ENCODE measurements at places on chromosomes 16 and 17.

DNA sequence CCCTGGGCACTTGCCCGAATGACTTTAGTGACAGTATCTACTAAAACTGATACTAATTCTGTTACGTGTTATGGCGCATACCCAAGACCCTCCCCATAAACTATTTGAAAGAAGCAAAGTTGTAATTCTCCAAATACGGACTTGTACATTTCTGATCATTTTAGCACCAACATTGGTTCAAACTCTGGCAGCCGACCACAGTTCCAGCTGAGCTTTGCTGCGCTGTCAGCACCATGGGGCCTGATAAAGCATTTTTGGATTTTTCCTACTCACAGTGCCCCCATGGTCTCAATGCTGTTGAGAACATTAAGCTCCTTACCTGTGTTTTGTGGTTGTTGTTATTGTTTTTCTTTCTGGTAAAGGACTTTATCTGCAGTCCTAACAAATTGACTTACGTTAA, 460.7 kb downstream of the MAF start:
- no peak for DNase-seq

- peak; percentile 67 for DNase-seq
Observed at GRCh38 chr16:74991593-74992403, 6.9 kb upstream of the WDR59 start.

DNA sequence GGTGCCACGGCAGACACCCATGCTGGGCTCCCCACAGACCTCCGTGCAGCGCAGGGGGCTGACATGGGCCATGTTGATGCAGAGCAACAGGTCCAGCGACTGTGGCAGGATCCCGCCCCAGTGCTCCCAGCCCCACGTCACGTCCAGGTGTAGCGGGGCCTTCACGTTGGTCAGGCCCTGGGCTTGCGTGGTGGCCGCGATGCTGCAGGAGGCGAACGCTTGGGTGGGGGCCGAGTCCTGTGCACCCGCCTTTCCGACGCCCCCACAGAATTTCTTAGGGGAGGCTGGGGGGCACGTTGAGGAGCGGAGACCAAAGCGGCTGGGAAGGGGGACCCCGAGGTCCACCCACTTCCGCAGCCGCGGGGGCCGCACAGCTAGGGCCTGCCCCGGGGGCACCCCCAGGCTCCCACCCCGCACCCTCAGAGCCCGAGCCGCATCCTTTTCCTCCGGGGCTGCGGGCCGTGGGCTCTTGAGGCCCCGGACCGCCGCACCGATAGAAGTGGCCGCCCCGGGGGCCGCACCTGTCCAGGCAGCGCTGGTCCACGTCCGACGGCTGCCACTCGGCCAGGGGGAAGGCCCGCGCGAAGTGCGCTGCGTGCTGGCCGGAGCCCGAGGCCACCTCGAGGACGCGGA, 416 bp downstream of the METTL26 start:
- DNase-seq = peak; percentile 41

GRCh38 chr16:22093331-22093730, 990 bp downstream of the VWA3A start:
- no peak for DNase-seq

DNA sequence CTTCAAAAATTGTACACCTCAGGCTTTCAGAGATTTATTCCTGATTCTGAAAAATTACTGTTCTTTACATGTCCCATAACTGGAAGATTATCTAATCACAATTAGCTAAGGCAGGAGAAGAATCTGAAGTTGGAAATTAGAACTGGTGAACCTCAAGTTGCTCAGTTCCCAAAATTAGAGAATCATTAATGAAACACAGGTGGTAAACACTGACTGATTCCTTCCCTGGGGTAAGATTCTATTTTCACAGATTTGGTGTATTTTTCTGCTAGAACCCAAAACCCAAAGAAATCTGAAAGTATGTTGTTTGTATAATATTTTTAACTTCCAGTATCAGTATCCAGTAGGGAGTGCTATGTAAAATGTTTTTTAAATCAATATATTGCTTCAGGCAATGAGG, 25.7 kb downstream of the PHKB start:
- no peak for DNase-seq

DNA sequence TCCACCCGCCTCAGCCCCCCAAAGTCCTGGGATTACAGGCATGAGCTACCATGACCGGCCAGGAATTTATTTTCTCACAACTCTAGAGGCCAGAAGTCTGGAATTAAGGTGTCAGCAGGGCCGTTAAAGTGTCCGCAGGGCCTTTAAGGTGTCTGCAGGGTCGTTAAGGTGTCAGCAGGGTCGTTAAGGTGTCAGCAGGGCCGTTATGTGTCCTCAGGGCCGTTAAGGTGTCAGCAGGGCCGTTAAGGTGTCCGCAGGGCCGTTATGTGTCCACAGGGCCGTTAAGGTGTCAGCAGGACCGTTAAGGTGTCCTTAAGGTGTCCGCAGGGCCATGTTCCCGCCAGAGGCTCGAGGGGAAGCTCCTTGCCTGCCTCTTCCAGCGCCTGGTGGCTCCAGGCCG, 125.2 kb downstream of the RAP1GAP2 start:
- DNase-seq = no peak

DNA sequence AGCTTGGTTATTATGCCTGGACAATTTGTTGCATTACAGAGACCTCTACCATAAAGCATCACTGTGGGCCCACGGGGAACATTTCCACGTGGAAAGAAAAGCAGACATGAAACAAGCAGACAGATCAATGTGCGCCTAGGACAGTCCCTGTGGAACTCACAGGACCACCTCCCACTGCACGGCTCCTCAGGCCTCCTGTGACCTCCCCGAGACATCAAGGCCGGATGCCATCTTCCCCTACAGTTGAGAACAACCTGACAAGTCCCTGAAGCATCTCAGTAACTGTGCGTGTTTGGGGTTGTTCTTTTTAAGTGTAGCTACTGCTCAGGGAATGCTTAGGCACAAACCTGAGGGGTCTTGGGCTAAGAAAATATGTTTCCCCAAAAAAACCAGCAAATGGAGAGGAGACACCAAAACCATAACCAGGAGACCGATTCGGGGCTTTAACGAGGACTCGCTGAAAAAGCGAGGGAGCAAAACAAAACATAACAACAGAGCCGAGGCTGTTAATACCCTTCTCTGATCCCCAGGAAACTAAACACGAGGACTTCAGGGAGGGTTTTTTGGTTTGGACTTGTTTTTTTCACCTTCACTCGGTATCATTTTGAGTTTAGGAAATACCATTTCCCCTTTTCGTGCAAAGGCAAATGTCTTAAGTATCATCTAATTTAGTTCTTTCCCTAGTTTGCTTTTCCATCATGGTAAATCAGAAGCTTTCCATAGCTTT, 87.1 kb downstream of the CYTH1 start:
- DNase-seq = no peak

GRCh38 chr16:13231365-13231764, 330.0 kb downstream of the SHISA9 start:
- no peak for DNase-seq

DNA sequence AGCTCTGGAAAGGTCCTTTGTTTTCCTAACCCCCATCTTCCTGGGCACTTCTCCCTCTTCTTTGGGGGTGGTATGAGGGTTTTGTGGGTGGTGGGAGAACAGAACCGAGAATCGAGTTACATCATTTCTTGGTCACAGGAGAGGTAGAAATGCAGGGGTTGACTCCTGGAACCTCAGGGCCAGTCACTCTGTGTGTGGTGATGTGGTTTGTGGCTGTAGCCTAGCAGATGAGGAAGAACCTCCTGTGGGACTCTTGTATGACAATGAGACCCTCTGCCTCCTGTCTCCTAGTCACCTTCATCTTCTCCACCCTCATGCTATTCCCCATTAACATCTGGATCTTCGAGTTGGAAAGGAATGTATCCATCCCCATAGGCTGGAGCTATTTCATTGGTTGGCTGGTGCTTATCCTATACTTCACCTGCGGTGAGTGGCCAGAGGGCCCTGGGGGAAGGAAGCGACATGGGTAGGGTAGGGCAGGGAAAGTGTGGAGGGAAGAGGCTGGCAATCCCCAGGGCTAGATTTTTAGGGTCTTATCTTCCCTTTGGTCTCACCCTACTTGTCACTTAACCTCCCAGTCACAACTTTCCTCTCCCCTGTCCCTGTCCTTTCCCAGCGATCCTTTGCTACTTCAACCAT, 5.5 kb downstream of the ODF4 start:
- DNase-seq = no peak

DNA sequence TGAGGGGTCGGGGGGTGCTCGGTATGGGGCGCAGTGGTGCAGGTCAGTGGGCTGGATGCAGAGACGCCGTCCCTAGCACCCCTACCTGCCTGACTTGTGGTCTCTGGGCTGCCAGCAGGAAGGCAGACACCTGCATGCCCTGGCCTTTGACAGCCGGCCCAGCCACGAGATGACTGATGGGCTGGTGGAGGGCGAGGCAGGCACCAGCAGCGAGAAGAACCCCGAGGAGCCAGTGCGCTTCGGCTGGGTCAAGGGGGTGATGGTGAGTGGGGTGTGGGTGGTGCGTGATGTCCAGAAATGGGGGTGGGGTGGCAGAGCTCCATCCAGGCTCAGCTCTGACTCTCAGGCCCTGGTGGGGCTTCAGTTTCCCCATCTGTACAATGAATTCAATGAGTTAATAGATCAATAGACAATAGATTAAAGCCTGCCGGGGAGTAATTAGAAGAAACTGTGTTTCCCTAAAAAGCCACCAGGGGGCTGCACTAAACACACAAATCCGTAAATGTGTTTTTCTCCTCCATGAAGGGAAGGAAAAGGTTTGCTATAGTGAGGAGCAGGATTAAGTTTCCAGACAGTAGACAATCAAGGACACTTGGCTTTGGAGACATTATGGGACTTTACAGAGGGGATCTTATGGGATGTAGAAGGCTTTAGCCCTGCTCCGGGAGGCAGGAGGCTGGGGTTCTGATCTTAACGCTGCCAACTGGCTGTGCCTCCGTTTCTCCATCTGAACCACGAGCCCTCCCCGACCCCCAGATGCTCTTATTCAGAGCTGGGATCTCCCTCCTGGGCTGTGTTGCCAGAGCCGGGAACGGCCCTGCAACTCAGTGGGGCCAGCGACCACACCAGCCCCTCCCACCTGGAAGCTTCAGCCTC, 2.2 kb downstream of the SLC12A3 start:
- DNase-seq = peak; percentile 49

GRCh38 chr17:956905-957304, 22.7 kb downstream of the NXN start:
- DNase-seq = no peak

- DNase-seq = no peak
Observed at GRCh38 chr17:82703036-82703745, 4.7 kb upstream of the RAB40B start.

DNA sequence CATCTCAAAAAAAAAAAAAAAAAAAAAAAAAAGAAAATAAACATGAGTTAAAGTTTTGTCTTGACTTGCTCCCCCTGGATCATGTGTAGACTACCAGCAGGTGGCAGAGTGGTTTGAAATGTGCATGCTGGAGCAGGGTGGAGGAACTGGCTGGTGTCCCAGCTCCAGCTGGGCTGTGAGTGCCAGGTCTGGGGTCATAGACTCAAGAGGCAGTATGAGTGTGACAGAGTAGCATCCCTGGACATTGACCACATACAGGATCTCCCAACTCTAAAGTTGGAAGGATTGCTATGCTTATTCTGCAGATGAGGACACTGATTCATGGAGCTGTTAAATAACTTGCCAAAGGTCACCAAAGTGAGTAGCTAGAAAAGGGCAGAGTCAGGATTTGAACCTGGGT, 198.0 kb upstream of the MPHOSPH6 start:
- peak; percentile 15 for DNase-seq

GRCh38 chr17:66172144-66172543, 19.8 kb downstream of the CEP112 start:
- no peak for DNase-seq

GRCh38 chr16:84790301-84790700, 29.5 kb upstream of the CRISPLD2 start:
- no peak for DNase-seq

DNA sequence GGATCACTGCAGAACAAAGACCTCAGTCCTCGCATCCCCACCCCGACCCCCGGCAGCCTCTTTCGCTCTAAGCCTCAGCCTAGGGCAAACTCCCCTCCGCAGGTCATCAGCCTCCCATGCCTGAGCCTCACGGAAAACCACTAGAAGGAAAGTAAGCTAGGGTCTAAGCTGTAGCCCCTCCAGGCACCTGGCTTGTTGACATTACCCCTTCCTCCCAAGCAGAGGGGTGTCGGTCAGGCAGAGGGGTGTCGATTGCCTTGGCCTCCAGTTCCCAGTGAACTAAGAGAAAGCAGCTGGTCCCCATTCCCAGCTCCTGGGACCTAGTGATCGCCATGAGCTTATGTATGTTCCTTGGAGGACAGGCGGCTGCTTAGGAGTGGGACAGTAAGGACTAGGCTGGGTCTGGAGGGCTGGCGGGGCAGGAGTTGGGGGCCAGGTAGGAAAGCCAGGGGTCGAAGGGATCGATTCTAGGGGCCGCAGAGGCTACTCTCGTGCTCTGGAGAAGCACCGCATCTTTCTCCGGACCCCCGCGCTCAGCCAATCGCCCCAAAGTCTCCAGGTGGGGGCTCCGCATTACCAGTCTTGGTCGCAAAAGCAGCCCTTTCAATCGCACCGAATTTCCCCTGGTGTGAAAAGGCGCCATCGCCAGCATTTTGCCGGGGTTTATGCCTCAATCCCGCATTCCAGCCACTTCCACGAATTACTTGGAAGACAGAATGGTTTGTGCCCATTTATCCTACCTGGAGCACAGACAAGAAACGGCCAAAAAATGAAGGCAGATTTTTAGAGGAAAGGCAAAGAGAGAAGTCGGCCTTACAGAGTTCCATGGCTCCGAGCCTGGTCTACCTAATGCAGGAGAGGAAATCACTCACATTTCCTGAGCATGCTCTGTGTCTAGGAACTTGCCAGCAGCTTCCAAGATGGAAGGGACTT, 21.3 kb upstream of the HOXB13 start:
- DNase-seq = no peak

DNA sequence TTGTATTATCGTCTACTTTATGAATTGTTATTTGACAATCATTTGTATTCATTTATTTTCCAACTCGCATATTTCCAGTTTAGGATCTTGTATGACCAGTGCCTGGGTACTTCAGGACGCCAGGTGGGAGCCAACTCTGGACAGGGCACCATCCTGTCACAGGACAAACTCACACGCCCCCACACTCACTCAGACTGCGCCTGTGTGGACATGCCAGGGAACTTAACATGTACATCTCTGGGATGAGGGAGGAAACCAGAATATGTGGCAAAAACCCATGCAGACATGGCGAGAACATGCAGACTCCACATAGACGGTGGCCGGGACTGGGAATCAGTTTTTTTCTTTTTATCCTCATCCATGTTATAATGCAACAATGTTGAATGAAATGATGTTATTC, 68.5 kb downstream of the CLEC16A start:
- DNase-seq = no peak

DNA sequence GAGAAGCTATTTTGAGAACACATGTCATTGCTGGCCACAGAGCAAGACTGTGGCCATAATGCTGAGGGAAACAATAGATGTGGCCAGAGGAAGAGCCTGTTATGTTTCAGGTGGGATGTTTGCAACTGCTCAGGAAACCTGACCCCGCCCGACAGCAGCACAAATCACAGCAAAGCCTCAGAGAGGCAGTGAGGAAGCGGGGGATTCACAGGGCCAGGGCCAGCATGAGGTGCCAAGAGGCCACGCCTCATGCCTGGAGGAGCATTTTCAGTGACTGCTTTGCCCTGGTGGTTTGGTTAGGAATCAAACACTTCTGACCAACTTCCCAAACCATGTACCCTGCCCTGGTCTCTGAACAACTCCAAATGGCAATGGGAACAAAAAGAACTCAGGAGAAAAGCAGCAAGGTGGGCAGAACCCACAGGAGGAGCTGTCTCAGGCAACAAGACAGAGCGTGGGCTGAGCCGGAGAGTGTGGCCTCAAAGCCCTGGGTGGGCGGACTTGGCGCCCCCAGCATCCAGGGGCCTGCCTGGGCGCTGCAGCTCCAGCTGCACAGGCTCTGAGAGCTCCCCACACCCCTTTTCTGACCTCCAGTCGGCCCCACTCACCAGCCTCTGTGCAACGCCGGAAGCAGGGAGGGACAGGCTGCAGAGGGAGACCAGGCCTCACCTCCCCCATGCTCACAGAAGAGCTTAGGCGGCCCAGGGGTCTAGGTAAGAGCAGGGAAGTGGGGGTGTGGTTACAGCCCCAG, 20.6 kb downstream of the HIC1 start:
- DNase-seq = no peak
